ENCODE measurements at places on chromosomes 6 and 20.

DNA sequence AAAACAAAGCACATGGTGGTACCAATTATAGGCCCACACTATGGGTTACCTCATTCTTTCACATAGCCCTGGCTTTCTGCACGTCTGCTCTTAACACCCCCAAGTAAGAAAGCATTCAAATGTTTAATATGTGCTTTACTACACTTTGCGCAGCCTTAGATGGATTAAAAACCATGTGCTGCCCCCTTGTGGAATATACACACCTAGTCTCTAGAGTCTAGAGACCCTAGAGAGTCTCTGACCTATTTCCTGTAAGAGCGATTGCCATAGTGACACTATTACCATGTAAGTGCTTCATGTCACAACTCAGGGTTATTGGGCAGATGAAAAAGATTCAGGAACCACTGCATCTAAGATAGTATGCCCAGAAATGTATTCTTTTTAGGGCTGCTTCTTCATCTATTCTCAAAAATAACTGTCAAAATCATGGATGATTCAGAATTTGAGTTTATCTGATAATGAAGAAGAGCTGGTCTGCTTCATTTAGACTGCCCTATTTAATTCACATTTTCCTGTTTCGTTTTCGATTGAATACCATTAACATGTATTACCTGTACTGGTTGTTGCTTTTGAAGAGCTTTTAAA lies 186.3 kb downstream of the ADGB start:
- DNase-seq, result peak; percentile 58

DNA sequence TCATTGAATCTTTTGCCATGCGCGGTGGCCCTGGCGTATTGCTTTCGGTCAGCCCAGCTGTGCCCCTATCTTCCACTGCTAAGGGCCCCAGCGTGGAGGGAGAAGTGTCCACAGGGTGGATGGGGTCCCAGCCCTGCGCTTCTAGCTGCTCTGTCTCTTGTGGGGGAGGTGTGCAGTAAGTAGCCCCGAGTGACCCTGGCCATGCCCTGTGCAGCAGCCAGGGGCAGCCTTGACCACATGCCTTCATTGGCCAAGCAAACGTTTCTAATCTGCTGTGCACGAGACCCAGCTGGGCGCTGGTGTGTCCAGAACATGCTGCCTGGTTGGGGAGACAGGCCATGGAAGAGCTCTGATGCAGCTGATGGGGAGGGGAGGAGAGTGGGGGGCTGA lies 13.6 kb downstream of the TMEM181 start:
- DNase-seq, result no peak

DNA sequence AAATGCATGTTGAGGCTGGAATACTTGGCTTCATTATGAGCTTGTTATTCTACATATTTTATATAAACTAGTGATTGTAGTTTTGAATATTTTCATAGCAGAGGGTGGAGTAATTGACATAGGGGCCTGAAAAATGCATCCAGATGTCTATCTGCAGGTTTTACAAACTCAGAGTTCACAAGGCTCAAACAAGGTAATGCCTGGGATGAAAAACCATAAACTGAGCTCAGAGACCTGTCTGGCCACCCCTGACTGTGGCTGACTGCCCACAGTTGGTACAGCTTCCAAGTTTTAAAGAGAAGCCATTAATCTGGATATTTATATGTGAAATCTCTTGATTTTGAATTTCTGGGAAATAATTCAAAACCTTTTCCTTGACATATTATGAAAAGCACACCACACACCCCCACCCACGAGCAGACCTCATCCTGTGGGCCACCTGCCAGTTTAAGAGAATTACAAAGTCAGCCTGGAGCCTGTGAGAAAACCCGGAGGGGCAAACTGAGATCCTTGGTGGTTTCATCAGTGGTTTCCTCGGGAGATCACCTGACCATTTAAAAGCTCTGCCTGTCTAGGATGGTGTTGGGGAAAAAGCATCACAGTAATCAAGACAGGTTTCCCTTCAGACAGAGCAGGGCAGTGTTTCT lies 230.1 kb downstream of the SAMD5 start:
- DNase-seq, result no peak

- DNase-seq, result no peak
These were observed 11.7 kb downstream of the TRERF1 start for GRCh38 chr6:42440027-42440426.

- peak; percentile 55 for DNase-seq
These were observed 27.1 kb upstream of the SYNCRIP start for GRCh38 chr6:85669735-85670194.

- no peak for DNase-seq
These were observed 43.1 kb downstream of the ERMARD start for GRCh38 chr6:169794317-169795055.

GRCh38 chr20:18055261-18055660 lies 2.5 kb downstream of the OVOL2 start:
- DNase-seq, result no peak

DNA sequence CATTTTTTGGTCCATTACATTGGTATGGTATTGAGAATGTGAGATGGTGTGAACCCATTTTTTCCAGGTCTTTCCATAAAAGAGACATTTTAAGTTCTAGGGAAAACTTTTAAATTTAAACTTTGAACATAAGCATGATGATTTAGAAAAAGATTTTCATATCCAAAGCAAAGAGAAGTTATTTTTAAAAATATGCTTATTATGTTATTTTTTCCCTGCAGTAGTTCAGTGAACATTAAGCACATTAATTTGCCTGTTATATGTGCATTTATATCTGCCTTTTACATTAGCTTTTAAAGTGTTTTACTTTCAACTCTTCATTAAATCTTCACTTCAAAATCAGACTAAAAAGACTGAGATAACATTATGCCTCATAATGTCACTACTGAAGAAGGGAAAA lies 116.7 kb downstream of the AHI1 start:
- DNase-seq, result no peak

GRCh38 chr20:31716818-31717477 lies 5.7 kb downstream of the BCL2L1 start:
- no peak for DNase-seq

- no peak for DNase-seq
These were observed 126.5 kb downstream of the ZFAND3 start for GRCh38 chr6:37946057-37946456.

DNA sequence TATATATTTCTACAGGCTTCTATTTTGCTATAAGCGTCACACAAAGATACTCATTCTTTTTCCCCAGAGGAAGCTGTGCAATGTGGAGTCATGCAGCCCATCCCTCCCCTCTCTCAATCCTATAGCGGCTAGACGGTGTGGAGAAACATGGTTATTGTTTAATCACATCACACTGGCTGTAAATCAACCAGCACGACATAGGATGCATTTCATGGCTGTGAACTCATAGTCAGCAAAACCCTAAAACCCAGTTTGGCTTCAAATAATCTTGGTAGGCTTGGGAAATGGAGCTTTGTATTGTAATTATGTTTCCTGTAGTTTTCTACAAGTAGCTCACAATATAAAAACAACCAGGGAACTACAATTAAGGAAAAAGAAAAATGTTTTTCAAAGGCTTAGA lies 16.8 kb downstream of the FOXC1 start:
- DNase-seq, result no peak

GRCh38 chr6:87588756-87589407 lies 905 bp downstream of the RARS2 start:
- DNase-seq, result peak; percentile 5

GRCh38 chr6:148530394-148530953 lies 187.8 kb downstream of the SASH1 start:
- DNase-seq, result peak; percentile 60

- no peak for DNase-seq
These were observed 45.2 kb downstream of the OSTM1 start for GRCh38 chr6:108029226-108029921.

GRCh38 chr6:42616716-42617115 lies 52.9 kb downstream of the UBR2 start:
- DNase-seq, result no peak

DNA sequence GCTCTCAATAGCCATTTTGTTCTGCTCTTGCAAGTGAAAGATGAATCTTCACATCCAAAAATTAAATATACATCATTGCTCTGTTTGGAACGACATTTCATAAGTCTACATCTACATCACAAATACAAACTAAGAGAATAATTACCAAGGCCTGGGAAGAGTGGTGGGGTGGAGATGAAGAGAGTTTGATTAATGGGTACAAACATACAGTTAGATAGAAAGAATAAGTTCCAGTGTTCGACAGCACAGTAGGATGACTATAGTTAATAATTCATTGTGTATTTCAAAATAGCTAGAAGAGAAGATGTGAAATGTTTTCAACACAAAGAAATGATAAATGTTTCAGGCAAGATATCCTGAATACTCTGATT lies 38.0 kb upstream of the CAP2 start:
- DNase-seq, result no peak

All from suppressor macrophage treated with lipopolysaccharide for 4 hours (primary cell).